ENCODE measurements at places on chromosomes 5 and 9.

DNA sequence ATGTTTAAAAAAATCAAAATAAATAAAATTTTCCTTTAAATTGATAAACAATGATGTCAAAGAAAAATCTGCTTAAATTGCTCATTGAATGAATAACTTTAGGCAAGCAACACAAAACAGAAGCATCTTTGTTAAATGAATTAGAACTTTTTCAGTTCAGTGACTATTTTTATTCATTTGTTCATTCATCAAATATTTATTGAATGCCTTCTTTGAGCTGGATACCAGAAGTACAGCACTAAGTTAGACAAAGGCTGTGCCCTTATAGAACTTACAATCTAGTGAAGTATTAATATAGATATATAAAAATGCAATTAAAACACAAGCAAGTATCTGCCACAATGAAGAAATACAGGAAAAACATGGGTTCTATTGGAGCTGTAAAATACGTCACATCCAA is 10.8 kb downstream of the FNIP1 start:
- no peak for DNase-seq

- no peak for DNase-seq
Observed at GRCh38 chr5:63081402-63081801, 502.8 kb downstream of the LRRC70 start.

- DNase-seq = no peak
Observed at GRCh38 chr5:149820012-149820411, 89.9 kb downstream of the PPARGC1B start.

- DNase-seq = no peak
Observed at GRCh38 chr9:134325813-134326723, at the start of gene RXRA. Gene RXRA (plus strand): TSS chr9:134326455. CDS start chr9:134326632, 177 bp downstream.

DNA sequence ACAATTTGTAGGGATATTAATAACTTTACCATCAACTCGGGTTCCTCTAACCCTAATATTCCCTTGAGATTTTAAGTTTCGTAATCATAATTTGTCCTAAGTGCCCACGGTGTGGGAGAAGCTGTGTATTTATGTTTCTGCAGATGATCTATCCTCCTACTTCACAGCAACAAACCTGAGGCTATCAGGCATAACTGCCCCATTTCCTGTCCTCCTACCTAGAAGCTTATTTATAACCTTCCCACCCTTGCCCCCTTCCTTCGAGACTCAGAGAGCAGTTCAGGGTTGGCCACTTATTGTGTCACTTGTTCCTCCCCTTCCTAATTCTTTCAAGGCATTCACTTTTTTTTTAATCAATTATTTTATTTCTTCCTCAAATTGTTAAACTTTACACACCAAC is 29.6 kb upstream of the LCP2 start:
- no peak for DNase-seq

DNA sequence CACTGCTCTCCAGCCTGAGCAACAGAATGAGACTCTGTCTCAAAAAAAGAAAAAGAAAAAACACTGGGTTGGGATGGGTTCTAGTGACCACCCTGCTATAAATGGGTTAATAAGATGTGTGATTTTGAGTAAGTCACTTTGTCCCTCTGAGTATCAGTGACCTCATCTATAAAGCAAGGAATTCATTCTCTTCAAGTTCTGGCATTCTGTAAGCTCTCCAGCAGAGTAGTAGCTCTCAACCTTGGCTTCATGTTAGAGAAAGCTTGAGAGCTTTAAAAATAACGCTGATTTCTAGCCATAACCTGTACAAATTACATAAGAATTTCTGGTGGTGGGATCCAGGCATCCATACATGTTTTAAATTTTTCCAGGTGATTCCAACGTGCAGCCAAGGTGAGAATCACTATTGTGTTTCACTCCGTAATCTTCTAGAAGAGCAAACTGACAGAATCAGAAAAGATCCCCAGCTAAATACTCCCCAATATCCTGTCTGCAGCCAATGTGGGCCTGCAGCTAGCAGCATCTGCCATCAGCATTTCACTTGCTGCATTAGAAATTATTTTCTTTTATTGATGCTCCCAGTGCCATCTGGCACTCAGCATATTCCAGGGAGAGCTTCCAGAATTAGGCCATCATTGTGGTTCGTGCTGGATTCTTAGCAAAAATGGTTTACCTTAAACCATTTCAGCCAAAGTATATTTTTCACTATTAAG is 109.4 kb downstream of the FEM1C start:
- DNase-seq = no peak

- DNase-seq = no peak
Observed at GRCh38 chr5:153880106-153880505, 158.6 kb downstream of the FAM114A2 start.

DNA sequence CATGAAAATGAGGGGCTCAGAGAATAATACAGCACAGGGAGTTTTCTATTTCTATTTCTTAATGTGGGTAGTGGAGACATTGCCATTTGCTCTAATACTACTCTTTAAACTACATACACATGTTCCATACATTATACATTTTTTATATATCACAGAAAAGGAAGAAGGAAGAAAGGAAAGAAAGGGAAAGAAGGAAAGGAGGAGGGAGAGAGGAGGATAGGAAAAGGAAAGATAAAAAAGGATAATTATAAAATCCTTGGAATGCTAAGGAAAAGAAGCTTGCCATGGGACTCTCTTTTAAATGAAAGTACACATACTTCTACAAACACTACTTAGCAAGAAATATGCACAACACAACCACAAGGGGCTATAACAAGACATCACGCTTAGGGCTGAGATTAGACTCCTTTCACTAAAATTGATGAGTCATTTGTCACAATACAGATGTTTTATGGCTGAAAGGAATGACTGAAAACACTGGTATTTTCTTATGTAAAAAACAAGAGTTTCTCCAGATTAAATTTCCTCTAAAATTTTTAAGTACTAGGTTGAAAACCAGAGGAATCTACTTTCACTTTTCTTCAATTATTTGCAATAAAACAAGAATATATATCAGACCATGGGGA is 219.8 kb downstream of the ARL15 start:
- no peak for DNase-seq

DNA sequence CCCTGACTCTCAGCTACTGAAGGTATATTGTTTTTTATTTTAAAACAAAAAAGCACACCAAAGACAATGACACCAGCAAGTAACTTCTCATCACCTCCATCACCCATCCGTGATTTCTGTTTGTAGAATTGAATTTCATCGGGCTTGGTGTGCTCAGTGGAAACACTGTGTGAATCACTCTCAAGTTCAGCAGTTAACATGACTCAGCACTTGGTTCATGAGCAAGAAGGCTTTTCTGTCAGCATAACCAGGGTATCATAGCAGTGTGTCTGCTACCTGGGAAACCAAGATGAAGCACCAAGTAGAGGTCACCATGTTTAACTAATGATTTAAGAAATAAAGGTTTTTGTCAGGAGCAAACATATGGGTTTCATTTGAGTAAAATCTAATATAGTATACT is 123.7 kb downstream of the INSYN2B start:
- no peak for DNase-seq

- no peak for DNase-seq
Observed at GRCh38 chr9:83313781-83314180, 224.4 kb downstream of the FRMD3 start.

DNA sequence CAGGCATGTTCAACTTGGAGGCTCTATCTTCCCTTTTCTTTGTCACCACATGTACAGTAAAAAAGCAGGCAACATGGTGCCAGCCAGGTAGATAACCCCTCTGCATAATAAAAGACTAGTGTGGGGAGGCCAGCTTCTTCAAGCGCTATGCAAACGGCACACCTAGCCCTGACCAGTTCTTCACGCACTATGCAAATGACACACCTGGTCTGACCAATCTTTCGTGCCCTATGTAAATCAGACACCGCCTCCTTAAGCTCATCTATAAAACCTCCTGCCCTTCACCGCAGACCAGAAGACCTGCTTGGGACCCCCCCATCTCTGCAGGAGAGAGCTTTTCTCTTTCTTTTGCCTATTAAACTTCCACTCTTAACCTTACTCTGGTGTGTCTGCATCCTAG is 28.1 kb upstream of the UGCG start:
- DNase-seq = no peak

GRCh38 chr9:33988219-33988890 is 60.3 kb downstream of the UBAP2 start:
- DNase-seq = no peak

- DNase-seq = no peak
Observed at GRCh38 chr9:131627648-131628458, 82.5 kb downstream of the PRRT1B start.

DNA sequence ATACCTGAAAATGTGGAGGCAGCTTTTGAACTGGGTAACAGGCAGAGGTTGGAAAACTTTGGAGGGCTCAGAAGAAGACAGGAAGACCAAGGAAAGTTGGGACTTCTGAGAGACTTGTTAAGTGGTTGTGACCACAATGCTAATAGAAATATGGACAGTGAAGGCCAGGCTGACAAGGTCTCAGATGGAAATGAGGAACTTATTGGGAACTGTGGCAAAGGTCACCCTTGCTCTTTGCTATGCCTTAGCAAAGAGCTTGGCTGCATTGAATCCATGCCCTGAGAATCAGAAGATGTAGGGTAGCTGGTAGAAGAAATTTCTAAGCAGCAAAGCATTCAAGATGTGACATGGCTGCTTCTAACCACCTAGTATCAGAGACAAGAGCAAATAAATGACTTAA is 244.4 kb upstream of the ADRA1B start:
- no peak for DNase-seq

DNA sequence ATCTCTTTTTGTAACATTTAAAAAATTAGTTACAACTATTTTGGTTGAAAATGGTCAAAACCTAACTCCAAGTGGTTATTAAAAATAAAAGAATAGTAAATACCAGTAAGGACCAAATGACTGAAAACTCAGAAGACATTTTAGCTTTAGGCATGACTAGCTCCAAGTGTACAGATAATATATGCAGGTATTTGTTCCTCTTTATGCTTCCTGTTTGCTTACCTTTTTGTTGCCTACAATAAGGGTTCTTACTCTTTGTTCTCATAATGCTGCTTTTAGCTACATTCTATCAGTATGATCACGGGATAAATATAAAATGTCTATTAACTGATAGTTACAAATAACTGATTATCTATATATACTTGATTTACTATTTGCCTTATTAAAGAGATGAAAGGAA is 259.6 kb downstream of the CDH12 start:
- no peak for DNase-seq

GRCh38 chr5:127428748-127429147 is 88.7 kb upstream of the PRRC1 start:
- no peak for DNase-seq

DNA sequence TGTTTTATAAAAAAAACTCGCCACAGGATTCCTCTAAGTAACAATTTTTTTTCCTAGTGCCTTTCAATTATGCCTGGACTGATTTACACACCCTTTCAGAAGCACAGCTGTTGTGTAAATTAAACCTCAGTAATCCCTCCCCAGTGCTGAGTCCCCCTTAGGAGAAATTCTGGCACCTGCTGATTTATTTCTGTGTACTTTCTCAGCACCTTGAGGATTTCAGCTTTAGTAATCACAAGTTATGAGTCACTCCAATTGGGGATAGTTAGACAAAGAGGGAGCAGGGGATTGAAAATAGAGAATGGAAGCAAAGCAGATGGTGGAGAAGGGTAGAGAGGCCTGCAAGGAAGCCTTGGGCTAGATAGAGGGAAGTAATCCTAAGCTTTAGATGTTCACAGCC is 171.7 kb downstream of the TTLL11 start:
- no peak for DNase-seq

DNA sequence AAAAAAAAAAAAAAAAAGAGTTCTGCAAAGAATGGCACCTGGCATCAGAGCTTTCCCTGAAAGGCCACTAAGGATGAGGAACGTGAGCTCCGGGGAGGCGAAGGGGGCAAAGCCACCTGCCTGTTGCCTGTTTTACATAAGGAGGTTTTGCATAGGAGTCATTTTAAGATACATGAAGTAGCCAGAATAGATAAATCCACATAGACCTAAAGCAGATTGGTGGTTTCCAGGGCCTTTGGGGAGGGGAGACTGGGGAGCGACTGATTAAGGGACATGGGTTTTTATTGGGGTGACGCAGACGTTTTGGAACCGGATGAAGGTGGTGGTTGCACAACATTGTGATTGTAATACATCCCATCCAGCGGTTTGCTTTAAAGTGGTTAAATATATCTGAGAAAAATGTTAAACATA is 7.1 kb downstream of the NEK6 start:
- no peak for DNase-seq

DNA sequence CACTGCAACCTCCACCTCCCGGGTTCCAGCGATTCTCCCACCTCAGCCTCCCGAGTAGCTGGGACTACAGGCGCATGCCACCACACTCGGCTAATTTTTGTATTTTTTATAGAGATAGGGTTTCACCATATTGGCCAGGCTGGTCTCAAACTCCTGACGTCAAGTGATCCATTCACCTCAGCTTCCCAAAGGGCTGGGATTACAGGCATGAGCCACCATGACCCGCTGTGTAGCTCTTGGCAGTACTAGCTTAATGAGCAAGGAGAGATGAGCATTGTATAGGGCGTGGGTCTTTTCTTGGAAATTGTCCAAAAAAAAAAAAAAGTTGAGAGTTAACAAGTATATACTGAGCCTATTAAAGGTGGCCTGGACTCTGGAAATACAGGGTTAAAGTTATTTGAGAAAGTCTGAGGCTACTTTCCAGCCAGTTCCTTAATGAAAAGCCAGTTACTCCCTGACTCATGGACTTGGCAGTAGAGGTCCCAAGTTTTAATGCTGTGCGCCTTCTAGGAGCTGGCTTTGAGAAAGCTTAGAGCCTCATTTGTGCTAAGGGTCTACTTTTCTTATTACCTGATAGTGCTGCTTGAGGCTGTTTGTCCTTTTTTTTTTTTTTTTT is 4.2 kb upstream of the FGF18 start:
- DNase-seq = no peak

DNA sequence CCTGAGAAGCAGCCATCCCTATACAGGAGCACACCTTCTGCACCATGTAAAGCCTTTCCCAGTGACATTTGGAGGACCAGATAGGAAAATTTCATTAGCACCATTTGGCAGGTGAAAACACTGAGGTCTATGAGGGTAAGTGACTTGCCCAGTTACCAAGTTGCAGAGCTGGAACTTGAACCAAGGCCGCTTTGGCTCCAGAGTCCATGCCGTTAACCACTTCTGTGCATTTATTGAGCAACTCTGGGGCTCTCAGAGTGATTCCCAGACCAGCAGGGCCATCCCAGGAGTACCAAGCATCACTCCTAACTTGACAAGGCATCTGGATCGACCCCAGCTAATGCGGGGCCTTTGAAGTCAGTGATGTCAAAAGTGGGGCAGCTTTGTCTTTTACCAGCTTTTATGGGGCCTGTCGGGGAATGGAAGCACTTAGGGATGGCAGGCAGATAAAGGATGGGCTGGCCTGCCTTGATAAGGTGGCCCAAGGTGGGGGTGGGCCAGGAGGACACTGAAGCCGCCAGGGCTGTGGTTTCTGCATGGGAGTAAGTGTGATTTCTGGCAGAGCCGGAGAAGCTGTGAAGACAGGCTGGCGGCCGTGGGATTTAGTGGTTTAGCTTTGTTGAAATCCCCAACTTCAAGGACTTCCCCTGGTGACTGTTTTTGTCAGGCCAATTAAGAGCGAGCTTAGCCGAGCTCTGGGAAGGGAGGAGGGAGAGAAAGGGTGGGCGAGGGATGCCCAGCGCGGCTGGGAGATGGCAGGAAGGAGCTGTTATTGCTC is 127.3 kb downstream of the MACROH2A1 start:
- no peak for DNase-seq

Data from activated naive CD8-positive, alpha-beta T cell treated with anti-CD3 and anti-CD28 coated beads, Interleukin-2, amount 50 U/mL, for 16 hours (primary cell).